ENCODE measurements at places on chromosomes 16 and 17.

GRCh38 chr17:17911001-17911613 lies 61.1 kb downstream of the TOM1L2 start:
- DNase-seq, result no peak

GRCh38 chr16:58509256-58510096 lies 5.8 kb upstream of the SETD6 start:
- DNase-seq, result no peak

GRCh38 chr17:42315402-42316156 lies 27.3 kb downstream of the STAT5A start:
- DNase-seq, result no peak

- DNase-seq, result no peak
Measured at GRCh38 chr17:61631800-61632199, 40.8 kb upstream of the NACA2 start.

GRCh38 chr17:17456251-17456650 lies 20.5 kb upstream of the MED9 start:
- DNase-seq, result no peak

DNA sequence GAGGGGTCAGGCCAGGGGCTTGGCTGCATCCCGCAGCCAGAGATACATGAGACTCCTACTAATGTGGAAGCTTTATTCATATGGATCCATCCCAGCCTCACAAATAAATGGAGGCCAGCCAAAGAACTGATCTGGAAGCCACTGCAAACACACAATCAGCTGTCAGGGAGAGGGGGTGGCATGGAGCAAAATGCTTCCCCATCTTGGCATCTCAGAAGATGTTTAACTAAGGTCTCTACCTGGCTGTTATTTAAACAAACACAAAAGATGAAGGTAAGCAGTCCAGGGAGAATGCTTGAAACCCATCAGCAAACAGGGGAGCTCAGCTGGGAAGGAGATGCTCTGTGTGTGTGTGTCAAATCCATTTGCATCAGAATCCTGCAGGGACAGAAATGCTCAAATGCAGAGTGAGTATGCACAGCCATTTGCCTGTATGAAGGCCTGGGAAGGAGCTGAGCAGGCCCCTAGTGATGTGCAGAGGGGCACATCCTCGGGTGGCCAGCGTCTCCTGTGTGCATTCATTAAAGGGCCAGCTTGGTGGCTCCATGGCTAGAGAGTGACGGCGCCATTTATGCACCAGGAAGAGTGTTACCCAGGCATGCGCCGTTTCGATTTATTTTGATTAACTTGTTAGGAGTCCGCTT lies 34.2 kb upstream of the IRX3 start:
- DNase-seq, result no peak

- peak; percentile 72 for DNase-seq
Measured at GRCh38 chr17:65560628-65561451, 608 bp downstream of the AXIN2 start.

- DNase-seq, result no peak
Measured at GRCh38 chr17:17816831-17817551, 19.8 kb downstream of the SREBF1 start.

GRCh38 chr17:58436805-58437239 lies 19.5 kb upstream of the RNF43 start:
- DNase-seq, result no peak

- DNase-seq, result peak; percentile 33
Measured at GRCh38 chr17:15944759-15945526, at the start of gene ADORA2B. ADORA2B (plus strand) TSS chr17:15945130; CDS start chr17:15945249, 119 bp downstream.

GRCh38 chr17:59839651-59840328 lies 53.0 kb downstream of the TUBD1 start:
- DNase-seq, result no peak

DNA sequence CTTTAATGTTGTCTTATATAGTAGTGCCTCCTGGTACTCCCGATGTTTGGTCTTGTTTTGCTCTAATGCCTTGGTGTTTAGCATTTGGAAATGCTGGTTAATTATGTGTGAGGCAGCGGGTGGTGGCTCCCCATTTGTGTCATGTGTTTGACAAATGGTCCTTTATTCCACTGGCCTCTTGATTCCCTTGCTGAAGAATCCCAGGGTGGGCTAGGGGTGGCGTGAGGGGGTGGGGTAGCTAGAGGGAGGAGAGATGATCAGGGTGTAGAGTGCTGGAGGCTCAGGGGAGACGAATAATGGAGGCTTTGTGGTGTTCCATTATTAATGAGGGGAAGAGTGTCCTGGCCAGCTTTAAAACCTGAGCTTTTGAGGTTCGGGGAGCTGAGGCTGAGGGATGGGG lies 5.4 kb downstream of the DYNLL2 start:
- no peak for DNase-seq

DNA sequence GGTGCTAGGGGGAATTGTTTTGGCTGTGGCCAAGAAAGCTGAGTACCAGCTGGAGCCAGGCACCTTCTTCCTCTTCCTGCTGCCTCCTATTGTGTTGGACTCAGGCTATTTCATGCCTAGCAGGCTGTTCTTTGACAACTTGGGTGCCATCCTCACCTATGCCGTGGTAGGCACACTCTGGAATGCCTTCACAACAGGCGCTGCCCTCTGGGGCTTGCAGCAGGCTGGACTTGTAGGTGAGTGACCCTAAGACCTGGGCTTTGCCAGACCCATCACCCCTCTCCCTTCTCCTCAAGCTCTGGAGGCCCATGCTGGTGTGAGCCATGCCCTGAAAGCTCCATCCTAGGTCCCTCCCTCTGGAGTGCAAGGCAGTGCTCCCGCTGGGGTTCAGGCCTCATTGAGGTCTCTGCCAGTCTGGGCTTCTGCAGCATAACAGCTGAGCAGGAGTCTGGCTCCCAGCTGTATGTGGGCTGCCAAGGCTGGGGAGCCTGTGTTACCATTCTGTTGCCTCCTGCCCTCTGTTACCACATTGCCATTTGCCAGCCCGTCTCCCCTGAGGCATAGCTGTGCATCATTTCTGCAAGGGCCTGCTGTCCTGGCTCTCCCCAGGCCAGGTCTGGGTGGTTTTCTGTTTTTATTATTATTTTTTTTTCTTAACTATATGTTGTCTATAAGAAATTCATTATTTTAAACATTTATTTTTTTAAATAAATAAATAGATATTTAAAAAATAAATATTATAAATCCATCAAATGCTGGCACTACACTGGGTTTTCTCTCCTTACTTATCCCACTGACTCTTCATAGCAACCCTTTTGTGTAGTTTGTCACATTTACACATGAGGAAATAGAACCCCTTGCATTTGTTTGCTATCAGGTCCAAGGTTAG lies 4.1 kb downstream of the SLC9A5 start:
- DNase-seq, result no peak

DNA sequence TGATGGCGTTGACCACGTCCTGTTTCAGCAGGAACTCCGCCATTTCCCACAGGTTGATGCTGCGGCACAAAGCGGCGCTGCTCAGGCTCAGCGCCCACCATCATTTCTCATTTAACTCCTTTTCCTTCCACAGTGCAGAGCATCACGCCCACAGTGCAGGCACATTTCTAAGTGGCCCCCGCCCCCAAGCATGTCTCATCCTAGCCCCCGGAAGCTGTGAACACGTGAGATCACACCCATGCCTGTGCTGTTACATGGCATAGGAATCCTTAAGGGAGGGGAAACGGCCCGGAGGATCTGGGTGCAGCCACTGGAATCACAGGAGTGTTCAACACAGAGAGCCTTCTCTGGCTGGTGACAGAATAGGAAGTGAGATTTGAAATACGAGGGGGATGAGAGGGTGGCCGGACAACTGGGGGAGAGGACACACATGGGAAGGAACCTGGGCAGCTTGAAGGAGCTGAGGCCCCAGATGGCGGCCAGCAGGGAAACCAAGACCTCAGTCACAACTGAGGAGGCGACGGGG lies 4.7 kb downstream of the NAGPA start:
- no peak for DNase-seq

DNA sequence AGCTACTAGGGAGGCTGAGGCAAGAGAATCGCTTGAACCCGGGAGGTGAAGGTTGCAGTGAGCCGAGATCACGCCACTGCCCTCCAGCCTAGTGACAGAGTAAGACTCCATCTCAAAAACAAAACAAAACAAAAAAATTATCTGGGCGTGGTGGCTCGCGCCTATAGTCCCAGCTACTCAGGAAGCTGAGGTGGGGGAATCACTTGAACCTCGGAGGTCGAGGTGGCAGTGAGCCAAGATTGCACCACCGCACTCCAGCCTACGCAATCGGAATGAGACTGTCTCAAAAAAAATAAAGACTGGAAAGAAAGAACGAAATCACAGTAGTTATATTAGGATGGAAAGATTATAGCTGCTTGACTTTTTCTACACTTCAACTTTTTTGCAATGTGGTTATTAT lies 18.9 kb downstream of the COG1 start:
- DNase-seq, result no peak

GRCh38 chr17:42027590-42027889 lies 7.7 kb downstream of the NKIRAS2 start:
- DNase-seq, result no peak

DNA sequence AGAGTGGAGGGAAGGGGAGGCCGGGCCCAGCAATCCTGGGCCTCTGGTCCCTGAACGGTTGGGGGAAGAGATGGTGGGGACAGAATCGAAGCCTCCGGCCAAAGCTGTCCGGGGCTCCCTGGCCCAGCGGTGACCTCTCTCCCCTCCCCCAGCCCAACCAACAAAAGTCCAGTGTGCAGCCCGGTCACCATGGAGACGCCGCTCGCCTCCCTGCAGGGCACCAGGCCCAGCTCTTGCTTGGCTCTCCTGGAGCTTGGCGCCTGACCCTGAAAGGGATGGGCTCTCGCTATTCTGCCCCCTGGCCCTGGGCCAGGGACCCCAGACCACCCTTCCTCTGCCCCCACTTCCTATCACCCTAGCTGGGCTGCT lies 1.3 kb downstream of the METRN start:
- no peak for DNase-seq

- DNase-seq, result peak; percentile 45
Measured at GRCh38 chr16:82954224-82954929, 327.6 kb downstream of the CDH13 start.
